ENCODE measurements at places on chromosomes 2 and 18.

DNA sequence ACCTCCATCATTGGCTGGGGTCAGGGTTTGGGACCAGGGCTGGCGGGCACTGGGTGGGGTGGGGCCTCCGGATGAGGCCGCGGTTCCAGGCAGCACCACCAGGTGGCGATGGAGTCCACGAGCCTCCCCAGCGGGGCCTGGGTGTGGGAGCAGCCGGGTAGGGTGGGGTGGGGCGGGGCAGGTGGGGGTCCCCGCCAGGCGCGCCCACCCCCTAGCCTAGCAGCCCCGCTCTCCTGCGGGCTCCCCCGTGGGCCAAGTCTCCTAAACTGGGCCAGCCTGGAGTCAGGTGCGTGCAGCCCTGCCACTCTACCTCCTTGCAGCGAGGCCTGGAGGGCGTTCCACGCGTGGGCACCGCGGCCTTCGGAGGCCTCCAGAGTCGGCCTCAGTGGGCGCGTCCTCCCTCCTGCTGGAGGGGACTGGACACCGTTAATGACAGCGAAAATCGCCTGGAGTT, 187.5 kb downstream of the TWIST2 start:
- peak; percentile 26 for DNase-seq

DNA sequence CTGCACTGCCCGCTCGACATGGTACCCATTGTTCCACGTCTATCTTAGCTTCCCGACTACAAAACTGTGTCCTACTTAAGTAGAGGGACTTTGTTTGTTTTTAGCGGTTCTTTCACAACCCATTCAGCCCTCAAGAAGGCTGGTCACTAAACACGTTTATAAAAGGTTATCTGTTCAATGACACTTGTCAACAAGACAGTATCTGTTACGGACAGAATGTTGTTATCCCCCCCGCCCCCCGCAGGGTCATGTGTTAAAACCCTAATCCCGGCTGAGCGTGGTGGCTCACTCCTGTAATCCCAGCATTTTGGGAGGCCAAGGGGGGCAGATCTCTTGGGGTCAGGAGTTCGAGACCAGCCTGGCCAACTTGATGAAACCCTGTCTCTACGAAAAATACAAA, 40.4 kb upstream of the CREG2 start:
- DNase-seq = no peak

DNA sequence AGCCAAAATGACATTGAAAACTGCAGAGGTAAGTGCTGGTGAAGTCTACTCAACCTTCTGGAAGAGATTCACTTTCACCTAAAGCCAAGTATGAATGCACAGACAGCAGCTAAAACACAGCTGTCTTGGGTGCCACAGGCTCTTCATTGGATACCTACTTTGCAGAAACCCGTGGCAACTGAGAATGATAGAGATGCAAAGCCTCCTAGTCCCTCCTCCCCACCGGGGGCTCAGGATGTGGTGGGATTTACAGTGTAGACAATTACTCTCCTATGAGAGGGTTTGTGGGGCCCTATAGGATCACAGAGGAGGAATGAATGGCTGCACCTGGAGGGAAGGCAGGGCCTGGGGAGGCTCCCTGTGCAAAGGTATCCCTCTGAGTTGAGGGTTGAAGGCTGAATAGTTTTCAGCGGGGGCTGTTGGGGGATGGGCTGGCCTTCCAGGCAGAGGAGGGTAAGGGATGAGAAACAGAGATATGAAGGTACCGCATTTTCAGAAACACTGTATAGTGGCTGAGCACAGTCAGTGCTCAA, 131.6 kb downstream of the RNF144A start:
- no peak for DNase-seq

DNA sequence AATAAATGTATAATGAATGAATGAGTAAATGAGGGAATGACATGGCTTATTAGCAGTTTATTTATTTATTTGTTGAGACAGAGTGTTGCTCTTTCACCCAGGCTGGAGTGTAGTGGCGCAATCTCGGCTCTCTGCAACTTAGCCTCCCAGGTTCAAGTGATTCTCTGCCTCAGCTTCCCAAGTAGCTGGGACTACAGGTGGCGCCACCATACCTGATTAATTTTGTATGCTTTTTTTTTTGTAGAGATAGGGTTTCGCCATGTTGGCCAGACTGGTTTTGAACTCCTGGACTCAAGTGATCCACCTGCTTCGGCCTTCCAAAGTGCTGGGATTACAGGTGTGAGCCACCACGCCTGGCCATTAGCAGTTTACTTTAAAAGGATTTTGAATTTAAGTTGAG, 100.3 kb upstream of the CAVIN2 start:
- no peak for DNase-seq

GRCh38 chr2:37189452-37190153, 1.1 kb upstream of the SULT6B1 start:
- DNase-seq = no peak

DNA sequence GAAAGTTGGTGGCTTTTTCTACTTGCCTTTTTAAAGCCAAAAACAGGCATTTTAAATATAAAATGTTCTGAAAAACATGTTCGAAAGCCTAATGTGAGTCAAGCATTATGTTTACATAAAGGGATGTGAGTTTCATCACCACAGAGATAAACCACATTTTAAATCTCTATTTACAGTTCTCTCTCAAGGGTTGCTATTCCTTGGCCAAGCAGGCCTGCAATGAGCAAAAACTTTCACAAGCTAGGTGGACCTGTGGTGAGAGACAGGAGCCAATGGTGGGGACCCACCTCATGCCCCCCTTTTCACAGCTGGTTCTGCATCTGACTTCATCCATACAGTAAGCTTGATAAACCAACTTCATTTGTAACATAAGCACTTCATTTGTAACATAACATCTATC, 65.1 kb downstream of the CUL3 start:
- DNase-seq = no peak

- DNase-seq = no peak
These were observed 241.8 kb downstream of the CPS1 start for GRCh38 chr2:210798180-210798579.

All from amygdala (tissue), 56 donors.